ENCODE measurements at places on chromosomes 12 and 14. TPM values are rescaled to one million over a fixed set of nuclear protein-coding genes. Genes with fewer than 3 reads are reported as not detected.

DNA sequence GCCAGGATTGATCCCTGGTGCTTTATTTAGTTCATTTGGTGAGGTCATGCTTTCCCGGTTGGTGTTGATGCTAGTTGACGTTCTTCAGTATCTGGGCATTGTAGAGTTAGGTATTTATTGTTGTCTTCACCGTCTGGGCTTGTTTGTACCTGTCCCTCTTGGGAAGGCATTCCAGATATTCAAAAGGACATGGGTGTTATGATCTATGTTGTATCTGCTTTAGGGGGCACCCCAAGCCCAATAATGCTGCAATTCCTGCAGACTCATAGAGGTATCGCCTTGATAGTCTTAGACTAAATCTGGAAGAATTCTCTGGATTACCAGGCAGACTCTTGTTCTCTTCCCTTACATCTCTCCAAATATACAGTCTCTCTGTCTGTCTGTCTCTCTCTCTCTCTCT is 42.1 kb downstream of the AK7 start:
- no peak for DNase-seq

GRCh38 chr14:52878469-52878868 is 72.4 kb downstream of the FERMT2 start:
- DNase-seq = no peak

DNA sequence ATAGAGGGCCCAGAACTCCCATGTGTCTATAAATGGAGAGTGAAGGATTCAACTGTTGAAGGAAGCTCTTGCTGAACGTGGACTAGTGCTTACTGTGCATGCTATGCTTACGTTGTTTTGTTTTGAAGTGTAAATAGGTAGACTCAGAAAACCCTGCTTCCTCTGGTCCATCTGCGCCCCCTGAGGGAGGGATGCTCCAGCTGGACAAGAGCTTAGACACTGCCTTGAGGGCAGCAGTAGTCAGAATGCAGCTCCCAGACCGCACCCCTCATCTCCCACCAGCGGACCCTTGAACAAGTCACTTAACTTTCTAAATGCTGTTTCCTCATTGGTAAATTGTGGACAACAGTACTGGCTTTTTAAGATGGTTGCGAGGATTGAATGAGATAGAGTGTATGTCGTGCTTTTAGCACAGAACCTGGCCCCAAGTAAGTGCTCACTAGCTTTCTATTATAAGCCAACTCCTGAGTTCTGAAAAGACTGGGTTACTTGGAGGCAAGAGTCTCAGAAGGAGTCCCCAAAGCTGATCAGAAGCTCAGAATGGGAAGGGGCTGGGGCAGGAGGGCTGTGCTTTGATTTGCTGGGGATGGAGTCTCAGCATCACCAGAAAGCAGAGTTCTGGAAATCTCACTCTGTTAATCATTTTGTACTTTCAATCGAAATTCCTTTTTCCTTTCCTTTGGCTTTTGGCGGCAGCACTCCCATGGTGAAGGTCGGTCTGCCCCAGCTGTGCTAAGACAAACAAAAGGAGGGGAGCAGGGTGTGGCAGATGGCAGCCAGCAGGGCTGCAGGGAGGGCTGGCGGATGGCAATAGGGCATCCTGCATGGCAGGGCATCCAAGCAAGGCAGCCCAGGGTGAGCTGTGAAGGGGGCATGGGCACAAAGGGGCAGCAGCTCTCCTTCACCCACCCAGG is 15.6 kb downstream of the AGAP2 start:
- no peak for DNase-seq

DNA sequence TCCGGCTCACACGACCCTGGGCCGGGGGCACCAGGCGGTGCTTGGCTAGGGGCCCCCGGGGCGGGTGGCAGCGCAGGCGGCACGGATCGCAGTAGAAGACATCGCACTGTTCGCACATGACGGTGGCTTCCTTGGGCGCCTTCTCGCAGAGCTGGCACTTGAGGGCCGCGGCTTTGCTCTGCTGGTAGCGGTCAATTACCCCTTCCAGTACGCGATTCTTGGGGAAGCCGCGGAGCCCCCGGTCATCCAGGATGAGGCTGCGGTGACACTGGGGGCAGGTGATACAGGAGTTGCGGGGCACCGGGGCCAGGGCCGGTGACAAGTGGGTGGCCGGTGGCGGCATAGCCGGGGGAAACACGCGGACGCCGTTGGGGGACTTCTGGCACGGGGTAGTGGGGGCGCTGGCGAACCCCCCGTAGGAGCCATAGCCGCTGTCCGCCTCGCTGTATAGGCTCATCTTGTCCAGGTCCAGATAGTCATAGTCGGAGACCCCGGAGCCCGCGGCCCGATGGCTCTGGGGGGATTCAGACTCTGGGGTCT is 553 bp downstream of the TRIM9 start:
- DNase-seq = no peak

- DNase-seq = no peak
These were observed 32.6 kb upstream of the DAAM1 start for GRCh38 chr14:59155886-59156285.

DNA sequence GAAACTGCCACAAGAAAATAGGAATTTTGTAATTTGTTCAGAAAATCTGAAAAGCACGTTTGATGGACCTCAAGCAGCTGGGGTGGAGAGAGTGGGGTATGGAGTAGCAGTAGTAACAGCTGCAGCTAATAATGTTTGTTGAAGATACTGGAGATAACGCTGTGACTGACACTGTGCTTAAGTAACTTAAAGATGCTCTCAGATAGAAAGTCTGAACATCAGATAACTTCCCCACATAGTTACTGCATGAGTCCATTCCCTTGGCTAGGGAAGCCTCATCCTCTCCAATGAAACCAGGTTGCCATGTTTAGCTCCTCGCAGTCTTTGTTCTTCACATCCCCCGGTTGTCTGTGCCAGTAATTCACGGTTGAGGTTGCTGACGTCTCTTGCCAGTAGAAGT is 24.9 kb downstream of the RMST start:
- no peak for DNase-seq

DNA sequence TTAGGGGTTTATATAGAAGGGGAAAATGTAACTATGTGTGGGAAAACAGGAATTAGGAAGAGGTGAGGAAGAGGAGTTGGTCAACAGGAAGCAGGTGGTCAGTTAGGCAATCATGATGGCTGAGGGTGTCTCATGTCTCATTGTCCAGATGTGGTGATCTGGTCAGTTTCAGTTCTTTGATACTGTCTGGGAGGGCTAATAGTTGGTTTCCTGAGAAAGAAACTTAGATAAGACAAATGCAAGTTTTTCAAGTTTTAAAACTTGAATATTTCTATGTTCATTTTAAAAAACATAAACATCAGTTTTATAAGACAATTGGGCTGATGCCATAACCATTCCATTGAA is 1121.8 kb upstream of the USP15 start:
- DNase-seq = no peak

DNA sequence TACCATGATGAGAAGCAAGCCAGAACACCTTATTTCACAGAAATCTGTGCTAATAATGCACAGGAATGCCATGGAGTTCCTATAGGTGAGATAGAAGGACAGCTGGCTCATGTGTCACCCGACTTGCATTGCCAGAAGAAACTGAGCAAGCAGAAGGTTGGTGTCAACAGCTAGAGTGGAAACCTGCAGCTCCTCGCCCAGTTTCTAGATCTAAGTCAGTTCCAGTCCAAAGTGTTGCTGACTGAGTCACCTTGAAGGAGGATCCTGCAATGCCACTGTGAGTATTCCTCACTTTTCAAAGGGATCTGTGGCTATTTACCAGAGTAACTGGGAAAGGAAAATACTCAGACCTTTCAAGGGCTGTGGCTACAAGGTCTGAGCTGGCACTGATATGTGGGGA is 17.1 kb downstream of the CDKL1 start:
- no peak for DNase-seq

DNA sequence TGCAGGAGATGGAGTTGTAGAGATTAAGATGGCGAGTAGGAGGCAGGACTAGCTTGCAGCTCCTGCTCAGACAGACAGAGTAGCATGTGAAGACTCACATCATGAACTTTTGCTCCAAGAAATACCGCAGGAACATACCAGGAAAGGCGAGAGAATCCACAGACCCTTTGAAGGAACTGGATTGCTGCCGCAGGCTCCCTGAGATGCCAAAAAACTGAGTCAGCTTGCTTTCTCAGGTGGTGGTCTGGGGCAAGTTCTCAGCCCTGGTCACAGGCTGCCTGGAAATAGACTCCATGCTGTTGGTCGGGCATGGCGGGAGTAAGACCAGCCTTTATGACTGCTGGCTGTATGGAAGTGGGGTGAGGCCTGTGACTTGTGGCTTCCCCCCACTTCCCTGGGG is 163.6 kb upstream of the NAV3 start:
- no peak for DNase-seq

DNA sequence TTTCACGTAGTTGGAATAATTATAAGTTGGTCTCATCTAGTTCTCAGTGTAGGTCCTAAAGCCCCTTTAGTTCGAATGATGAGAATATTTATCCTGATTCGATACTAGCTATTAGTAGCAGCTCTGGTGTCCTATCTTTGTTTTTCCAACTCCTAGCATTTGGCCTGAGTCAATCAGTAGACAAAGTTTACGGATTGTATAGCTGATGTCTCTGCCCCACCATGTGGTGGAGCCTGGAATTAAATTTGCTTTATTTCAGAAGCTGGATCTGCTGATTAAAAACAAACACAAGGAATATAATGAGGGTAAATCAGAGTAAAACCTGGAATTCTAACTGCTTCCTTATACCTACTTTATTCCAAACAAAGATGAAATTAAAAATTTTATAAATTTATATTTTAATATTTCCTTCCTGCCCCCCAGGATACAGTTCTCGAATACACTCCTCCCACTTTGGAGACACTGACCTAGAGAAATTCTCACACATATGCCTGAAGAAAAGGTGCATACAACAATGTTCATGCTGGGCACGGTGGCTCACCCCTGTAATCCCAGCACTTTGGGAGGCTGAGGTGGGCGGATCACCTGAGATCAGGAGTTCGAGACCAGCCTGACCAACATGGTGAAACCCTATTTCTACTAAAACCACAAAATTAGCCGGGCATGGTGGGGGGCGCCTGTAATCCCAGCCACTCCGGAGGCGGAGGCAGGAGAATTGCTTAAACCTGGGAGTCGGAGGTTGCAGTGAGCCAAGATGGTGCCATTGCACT is 7.6 kb upstream of the BRMS1L start:
- DNase-seq = no peak

DNA sequence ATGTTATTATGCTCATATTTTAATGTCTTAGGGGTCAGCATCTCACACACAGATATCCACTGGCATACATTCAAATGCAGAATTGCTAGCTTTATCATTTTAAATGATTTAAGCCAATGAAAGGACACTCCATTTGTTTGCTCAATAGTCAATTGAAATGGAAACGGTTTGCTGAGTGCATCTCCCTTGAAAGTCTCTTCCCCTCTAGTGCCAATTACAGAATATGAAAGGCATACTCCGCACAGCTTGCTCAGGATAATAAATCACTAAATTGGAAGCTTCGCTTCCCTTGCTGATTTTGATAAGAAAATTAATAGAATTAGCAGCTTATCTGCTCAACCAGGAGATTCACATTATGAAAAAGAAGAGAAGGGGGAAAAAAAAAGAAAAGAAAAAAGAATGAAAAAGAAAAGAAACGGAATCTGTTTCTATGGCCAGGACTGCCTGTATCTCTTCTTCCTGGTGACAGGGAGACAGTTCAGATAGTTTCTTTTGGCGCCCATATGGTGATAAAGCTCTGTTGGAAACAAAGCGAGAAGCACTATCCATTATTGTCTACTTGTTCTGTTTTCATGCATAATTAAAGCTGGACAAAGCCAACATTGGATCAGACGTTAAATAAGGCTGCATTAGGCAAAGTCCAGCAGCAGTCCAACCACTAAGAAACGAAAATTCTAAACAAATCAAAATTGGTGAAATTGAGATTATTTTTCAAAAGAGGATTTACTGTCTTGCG is 225.0 kb downstream of the GXYLT1 start:
- DNase-seq = no peak

DNA sequence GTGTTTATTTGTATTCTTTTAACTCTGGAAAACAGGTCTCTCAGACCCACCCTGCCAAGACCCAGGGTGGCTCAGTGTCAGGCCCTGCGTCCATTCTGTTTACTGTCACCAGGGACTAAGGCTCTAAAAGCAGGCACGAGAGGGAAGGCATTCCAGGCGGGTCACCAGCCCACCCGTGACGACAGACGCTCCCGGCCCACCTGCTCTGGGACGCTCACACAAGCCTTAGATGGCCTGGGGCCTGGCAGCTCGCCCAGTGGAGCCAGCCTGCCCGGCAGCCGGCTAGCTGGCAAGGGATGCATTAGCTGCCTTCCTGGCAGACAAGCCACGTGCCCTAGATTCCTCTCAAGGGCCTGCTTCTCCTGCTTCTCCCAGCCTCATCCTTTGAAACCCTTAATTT is 9.2 kb upstream of the NUAK1 start:
- DNase-seq = no peak

DNA sequence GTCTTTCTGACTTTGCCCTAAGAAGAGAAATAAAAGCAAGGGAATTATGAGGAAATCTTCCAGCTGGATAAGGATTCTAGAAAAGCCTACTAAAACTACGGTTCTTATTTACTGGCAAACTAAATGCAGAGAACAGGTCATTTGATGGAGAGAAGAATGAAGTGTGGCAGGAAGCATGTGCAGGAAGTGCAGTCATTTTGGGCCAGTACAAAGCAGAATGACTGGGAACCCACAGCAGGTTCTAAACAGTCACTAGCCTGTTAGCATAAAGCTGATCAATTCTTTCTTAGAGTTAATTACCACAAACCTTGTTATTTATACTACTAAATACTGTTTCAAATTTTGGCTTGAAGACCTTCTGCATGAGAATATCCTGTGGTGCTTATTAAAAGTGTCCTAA is 36.7 kb downstream of the CFAP54 start:
- no peak for DNase-seq

GRCh38 chr14:104280902-104281767 is 142.7 kb downstream of the KIF26A start:
- DNase-seq = no peak

DNA sequence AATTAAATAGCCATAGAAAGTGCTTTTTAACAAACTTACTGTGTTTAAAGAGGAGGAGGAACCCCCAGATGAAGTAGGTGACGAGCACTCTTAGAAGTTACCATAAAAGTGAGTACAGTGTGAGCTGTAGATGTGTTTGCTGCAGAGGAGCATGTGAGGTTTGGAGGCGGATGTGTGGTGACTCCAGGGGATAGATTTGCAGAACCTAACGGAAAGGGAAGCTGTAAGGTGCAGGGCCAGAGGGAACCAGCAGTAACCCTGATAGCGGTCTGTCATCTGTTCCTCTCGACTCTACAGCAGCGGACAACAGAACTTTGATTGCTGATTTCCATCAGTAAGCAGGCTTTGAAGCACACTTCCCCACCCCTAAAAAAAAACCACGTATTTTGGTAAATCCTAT is 5.2 kb downstream of the CALM1 start:
- no peak for DNase-seq

Gene HAL
- 0.11 TPM for total RNA-seq

Gene STAT2
- total RNA-seq = 54.6 TPM

Gene P2RX2
- total RNA-seq = not detected

Gene DPPA3
- total RNA-seq = not detected

Gene INSM2
- total RNA-seq = not detected

Gene LRFN5
- total RNA-seq = 0.14 TPM

Gene TSPAN19
- total RNA-seq = 0.07 TPM

Gene SPRYD4
- 1.8 TPM for total RNA-seq

Gene KLHL33
- 0.04 TPM for total RNA-seq

Gene CCDC184
- total RNA-seq = 0.07 TPM
